ENCODE measurements at places on chromosomes 5 and 9. TPM values are rescaled to one million over a fixed set of nuclear protein-coding genes. Genes with fewer than 3 reads are reported as not detected.

SLC6A3 gene
- 0.41 TPM for total RNA-seq

ABO gene
- total RNA-seq = 5.1 TPM

PKD2L2 gene
- total RNA-seq = 0.53 TPM

PAEP gene
- total RNA-seq = not detected

RXRA gene
- 34.7 TPM for total RNA-seq

WWC1 gene
- total RNA-seq = 50.3 TPM

SEMA4D gene
- total RNA-seq = 53.8 TPM

SLC27A6 gene
- total RNA-seq = 0.93 TPM

MLANA gene
- total RNA-seq = 0.41 TPM

EIF4E1B gene
- not detected for total RNA-seq

EPB41L4A gene
- total RNA-seq = 33.3 TPM

CSNK1A1 gene
- 281 TPM for total RNA-seq

PALM2AKAP2 gene
- 20.7 TPM for total RNA-seq

PCDHA10 gene
- 1.2 TPM for total RNA-seq

TPD52L3 gene
- total RNA-seq = not detected
